ENCODE measurements at places on chromosomes 6 and 20. TPM values are rescaled to one million over a fixed set of nuclear protein-coding genes. Genes with fewer than 3 reads are reported as not detected.

Gene MDFI
- 35.5 TPM for total RNA-seq

Gene OXT
- not detected for total RNA-seq

Gene GJA1
- total RNA-seq = 170 TPM

Gene CALHM5
- 1.1 TPM for total RNA-seq

Gene IDH3B
- total RNA-seq = 119 TPM

Gene NEURL2
- total RNA-seq = 11.5 TPM

Gene RBM38
- total RNA-seq = 11.4 TPM

Gene C20orf204
- 2.2 TPM for total RNA-seq

Gene TEAD3
- total RNA-seq = 39.0 TPM

Gene ESF1
- 11.6 TPM for total RNA-seq
